ENCODE measurements at places on chromosomes 3 and 15.
A peak's percentile ranks its signal among the peaks of the same experiment; 100 is the strongest.

GRCh38 chr3:94115482-94115881 is 52.6 kb downstream of the NSUN3 start:
- no peak for DNase-seq

GRCh38 chr15:39124155-39124552 is 456.7 kb upstream of the THBS1 start:
- DNase-seq, result no peak

DNA sequence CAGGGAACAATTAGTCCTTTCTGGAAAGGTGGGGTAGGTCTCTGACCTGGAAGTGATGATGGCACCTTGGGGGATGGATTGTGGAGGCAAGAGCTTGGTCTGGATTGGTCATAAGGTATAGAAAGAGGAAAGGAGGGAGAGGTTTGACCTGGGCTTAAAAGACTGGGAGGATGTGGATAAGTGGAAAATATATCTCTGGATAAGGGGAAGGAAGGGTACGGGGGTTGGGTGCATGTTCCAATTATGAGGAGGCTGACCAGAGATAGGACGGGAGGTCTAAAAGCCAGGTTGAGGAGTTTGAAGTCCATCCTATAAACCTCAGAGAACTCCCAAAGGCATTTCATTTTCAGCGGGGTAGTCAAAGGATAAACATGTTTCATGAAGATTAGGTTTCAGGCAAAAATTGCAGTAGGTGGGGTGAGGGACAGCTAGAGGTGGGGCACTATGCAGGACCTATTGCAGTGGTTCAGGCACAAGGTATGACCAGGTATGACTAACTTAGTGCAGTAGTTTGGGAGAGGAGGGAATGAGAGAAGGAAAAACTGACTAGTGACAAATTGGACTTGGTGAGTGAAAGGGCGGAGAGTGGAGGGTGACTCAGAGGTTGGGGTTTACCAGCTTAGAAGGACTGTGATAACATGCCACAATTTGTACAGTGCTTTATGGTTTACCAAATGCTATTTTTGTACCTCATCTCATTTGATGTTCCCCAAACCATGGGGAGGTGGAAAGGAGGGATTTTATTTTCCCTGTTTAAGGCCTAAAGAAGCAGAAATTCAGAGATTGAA is 10.7 kb downstream of the PDE8A start:
- peak; percentile 60 for DNase-seq

DNA sequence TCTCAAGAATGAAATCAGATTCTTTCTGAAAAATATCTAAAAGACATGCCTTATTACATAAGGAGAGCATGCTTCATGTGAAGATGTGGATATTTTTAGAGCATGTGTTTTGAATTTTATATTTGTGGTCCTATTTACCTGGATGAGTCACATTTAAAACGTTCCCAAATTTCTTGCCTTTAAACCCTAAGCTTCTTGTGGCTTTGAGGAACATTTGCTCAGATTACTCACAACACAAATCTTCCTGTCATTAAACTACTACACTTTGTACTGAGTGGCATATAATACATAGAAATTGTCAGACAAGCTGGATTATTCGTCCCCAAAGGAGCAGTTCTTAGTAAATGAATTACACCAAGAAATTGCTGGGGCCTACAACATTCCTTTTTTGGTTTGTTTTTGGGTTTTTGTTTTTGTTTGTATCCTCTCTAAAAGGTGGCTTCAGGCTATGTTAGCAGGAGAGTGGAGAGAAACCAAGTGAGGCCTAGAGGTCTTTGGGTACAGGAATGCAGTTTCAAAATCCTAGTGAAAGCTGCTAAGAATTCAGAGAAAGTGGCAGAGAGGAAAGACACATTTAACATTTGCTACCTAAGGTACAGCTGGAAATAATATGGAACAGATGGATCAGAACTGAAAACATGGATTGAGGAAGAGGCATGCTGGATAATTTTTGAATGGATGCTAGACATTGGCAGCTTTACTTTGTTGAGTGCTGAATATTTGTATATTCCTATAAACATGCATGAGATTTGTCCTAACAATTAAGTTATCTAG is 128.1 kb downstream of the RPL22L1 start:
- no peak for DNase-seq

Measured in stimulated activated CD4-positive, alpha-beta T cell treated with anti-CD3 and anti-CD28 coated beads, Interleukin-1b, Interleukin-23, amount 100 ng/mL, for 48 hours (primary cell).